Uterus (tissue), 4 donors: ENCODE measurements at places on chromosomes 5 and 9. TPM values are rescaled to one million over a fixed set of nuclear protein-coding genes. Genes with fewer than 3 reads are reported as not detected.
A peak's percentile ranks its signal among the peaks of the same experiment; 100 is the strongest.

SHROOM1 gene
- 28.0 TPM for total RNA-seq

DNA sequence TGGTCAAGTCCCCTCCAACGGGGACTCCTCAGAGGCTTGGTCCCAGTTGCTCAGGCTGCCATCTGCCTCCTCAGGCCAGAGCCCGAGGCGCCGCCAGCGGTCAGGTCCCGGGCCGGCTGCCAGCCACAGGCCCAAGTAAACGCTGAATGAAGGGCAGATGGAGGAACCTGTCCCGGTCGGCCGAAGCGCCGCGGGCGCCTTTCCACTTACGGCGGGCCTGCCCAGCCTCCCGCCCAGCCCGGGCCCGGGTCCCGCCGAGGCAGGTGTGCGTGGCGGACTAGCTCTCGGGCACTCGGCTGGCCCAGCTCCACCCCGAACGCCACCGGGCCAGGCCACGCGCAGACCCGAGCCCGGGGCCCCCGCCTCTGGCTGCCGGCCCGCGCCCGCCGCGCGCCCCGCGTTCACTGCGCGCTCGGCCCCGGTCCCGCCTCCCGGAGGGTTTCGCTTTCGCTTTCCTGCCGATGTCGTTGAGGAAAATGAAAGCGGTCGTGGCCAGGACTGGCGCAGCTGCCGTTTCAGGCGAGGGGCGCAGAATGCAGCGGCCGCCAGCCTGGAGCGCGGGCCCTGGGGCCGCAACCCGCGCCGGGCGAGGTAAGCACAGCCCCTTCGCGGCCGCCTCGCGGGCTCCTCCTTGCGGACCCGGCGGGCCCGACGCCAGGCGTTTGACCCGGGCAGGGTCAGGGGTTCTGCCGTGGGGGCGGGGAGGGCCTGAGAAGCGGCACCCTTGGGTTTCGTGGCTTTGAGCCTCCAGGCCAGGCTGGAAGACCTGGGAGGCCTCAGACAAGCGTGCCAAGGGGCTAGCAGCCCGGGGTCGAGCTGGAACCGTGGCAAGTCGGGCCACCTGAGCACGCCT lies 41.2 kb downstream of the SLC22A5 start:
- H3K27ac ChIP-seq = peak overlapping the region; percentile 96
- peak overlapping the region; percentile 65 for H3K4me3 ChIP-seq
- H3K36me3 ChIP-seq = no peaks in the 10 kb centered on the region

DNA sequence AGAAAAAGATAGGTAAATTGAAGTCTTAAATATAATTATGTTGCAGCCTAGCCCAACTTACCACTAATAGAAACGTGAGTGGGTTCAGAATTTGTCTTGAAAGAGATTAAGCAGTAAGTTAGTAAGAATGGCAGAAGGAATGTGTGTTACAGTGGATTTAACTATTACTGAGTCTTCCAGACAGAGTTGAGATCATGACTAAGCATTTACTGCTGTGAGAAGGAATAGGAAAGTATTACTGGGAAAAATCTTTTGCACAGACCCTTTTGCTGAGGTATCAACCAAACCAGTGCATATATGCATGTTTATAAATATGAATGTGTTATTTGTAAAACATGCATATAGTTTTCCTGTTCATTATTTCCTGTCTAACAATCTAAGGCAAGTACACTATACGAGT lies 112.8 kb upstream of the EFNA5 start:
- H3K4me1 ChIP-seq = no peaks in the 10 kb centered on the region
- H3K4me3 ChIP-seq = no peak overlapping the region
- H3K27ac ChIP-seq = no peak overlapping the region
- no peak for DNase-seq
- H3K27me3 ChIP-seq = no peaks in the 10 kb centered on the region

GRCh38 chr9:125663127-125663526 lies 43.9 kb downstream of the MAPKAP1 start:
- DNase-seq = no peak
- H3K27ac ChIP-seq = no peak overlapping the region
- no peak overlapping the region for H3K4me3 ChIP-seq

GRCh38 chr9:129282731-129283211 lies 104.7 kb upstream of the IER5L start:
- peak overlapping the region; percentile 43 for H3K27ac ChIP-seq
- H3K4me1 ChIP-seq = no peaks in the 10 kb centered on the region
- H3K36me3 ChIP-seq = no peaks in the 10 kb centered on the region
- no peak for DNase-seq

DCP2 gene
- 11.3 TPM for total RNA-seq
